ENCODE measurements at places on chromosomes 7 and 10.

DNA sequence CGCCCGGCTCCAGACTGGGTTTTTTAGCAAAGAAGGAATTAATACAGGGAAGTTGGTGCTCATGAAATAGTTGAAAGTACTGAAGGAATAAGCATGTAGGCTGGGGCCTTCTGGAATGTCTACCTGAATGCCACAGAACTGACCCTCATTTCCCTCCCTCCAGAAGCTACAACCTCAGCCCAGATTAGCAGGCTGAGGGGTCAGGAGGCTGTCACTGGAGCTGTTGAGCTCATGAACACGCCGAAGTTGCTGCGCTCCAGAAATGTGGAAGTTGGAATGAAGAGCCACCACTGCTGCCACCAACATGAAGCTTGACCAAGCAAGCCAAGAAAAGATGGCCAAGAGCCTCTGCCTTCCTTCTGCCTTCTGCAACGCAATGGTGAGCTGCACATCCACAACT lies 52.2 kb upstream of the KMT2E start:
- DNase-seq, result no peak

DNA sequence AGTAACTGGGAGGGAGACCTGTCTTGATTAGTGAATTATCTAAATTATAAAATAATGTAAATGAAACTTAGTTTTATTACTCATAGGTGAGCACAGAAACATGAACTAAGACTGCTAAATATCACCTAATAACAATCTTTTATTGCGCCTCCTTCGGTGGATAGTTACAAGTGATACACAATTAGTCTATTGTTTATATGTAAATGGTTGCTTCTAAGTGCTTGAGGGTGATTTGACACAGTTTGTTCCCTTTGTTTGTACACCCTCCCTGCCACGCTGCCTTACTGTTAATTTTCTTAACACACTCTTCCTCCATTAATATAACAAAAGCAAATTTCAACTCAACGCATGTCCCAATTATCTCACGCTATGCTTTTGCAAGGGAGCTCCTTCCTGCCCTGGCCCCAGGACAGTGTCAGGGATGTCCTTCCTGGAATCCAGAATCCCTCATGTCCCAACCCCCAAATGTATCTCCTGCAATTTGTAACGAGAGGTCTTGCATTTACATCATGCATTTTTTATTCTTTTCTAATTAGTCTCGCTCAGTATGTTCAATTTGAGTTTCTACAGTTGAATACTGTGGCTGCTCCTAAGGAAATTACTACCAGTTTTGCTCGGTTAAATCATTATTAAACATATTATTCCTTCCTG lies 4.2 kb downstream of the NPSR1 start:
- DNase-seq, result no peak

- no peak for DNase-seq
These were observed 76.9 kb upstream of the RET start for GRCh38 chr10:43000021-43000411.

GRCh38 chr10:69101451-69102095 lies 13.7 kb downstream of the SRGN start:
- no peak for DNase-seq

GRCh38 chr7:39428221-39428620 lies 138.0 kb upstream of the YAE1 start:
- no peak for DNase-seq

DNA sequence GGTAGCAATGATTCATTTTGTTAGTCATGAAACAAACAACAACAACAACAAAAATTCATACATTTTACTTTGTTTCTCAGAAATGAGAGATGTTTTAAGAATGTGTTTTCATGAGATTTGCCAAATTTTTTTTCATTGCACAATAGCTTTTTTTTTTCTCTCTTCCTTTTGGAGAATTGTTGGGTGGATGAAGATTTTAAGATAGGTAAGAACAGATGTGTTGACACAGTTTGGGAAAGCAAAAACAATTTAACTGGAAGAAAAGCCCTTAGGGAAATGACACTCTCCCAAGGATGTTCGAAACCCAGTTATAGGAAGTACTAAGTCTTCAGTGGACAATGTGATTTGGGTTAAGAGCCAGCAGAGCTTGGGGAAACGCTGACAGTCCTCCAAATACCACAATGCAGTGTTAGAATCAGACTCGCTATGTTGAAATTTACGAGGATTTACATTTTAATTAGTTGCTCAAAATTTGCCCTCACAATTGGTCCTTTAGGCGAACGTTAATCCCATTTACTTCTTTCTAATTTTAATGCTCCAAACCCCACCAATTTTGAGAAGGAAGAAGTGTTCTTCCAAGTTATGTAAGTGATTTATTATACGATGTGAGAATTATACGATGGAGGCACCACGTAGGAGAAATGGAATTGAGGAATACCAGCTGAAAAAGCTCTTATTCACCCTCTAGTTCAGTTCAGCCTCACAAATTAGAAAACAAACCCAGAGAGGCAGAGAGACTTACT lies 61.2 kb downstream of the HHEX start:
- DNase-seq, result no peak

DNA sequence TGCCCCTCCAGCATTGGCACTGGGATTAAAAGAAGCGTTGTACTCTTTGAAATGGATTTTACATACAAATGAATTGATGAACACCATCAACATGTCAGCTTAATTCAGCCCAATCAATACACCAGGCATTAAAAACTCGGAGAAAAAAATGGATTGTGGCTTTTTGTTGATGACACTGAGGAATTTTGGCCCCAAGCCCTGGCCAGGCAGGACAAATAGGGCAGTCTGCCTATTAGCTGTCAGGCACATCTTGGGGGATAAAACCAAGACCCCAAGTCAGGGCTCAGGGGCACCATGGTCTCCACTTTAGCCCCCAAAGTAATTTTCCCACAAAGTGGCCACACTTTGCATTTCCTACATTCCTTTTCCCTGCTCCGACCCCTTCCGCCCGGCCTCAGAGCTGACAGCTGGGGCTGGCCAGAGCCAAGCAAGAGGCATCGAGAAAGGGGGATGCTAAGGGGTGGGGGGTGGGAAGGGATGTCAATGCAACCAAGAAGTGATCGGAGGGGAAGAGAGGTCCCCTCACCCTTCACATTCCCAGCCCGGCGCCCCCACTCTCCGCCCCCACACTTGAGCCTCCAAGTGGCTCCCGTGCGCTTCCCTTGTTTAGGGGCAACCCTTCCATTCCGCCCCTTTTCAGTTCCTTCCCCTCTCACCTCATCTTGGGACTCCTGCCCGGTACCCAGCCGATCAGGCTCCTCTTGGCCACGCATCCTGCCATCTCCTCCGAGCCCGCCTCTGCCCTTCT lies 711 bp downstream of the HIP1 start:
- no peak for DNase-seq

DNA sequence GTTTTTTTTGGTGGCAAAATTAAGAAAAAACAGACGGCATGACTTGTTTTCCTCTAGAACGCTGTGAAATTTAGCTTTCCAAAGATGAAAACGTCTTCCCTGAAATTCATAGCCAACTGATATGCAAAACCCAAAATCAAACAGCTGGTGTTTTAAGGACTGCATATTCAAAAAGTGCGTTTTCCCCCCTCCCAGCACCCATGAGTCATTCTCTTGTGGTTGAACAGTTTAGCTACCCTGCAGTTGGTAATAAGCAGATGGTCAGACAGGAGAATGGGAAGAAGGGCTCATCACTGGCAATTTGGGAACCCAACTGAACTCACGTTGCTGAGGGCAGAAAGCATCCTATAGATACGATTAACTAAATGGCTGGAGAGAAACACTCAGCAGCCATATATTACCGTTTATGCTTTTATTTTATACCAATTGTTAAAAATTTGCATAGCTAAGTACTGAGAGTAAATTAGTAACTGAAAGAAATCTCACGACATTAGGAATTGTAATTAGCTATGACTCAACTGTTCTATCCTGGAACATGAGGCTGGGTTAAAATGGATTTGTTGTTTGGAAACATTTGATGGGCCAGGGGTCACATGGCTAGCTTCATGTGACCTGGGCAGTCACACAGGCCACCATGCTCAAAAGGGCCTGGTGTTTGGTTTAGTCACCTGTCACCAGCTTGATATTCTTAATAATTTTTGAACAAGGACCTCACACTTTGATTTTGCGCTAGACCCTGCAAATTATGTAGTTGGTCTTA lies 343.1 kb downstream of the PHTF2 start:
- DNase-seq, result no peak

GRCh38 chr10:110841767-110842267 lies 29.9 kb upstream of the PDCD4 start:
- no peak for DNase-seq

- no peak for DNase-seq
These were observed 26.6 kb upstream of the R3HCC1L start for GRCh38 chr10:98107644-98108430.

DNA sequence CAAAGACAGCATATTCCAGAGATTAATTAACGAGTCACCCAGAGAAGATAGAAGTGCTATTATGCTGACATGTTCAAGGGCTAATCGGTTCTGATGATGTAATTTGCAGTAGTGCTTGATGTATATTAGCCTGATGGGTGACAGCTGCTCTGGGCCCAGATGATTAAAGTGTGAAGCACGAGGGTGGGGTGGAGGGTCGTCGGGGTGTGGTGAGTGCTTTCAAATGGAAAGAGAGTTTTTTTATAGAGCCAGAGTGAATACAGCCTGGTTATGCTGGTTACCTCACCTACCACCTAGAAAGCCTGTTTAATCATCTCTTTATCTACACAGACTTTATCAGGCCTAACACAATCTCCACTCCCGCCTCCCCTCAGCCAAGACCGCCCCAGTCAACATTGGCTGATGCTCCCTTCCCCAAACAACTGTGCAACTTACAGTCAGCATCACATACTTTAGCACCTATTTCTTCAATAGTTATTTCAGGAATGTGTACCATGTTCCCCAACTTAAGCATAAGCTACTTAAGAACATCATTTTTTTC lies 11.5 kb upstream of the STN1 start:
- DNase-seq, result no peak

GRCh38 chr7:151805191-151805590 lies 71.7 kb downstream of the PRKAG2 start:
- no peak for DNase-seq

DNA sequence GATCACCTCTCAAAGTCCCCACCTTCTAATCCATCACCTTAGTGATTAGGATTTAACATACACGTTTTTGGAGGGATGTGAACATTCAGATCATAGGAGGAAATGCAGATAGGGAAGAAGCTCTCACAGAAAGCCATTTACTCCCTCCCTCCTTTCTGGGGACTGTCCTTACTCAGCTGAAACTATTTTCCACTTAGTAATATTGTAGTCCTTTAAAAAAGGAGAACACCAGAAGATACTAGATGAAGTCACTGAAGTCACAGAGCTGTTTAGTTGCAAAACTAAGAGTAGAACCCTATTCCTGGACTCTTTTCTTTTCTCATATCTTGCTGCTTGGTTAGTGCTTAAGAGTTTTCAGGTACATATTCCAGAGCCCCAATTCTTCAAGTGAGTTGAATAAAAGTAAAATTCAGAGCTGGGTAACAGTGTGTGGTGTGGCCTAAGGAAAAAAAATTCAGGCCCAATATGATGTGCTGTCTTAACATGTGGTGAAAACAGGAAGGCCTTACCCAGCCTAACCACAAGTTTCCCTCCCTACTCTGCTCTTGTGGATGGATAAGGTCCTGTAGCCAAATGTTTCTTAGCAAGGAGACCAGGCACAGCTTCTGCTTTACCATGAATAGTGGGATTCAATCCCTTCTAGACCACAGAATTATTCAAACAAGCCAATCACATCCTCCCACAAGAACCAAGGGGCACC lies 135.7 kb downstream of the INHBA start:
- no peak for DNase-seq

DNA sequence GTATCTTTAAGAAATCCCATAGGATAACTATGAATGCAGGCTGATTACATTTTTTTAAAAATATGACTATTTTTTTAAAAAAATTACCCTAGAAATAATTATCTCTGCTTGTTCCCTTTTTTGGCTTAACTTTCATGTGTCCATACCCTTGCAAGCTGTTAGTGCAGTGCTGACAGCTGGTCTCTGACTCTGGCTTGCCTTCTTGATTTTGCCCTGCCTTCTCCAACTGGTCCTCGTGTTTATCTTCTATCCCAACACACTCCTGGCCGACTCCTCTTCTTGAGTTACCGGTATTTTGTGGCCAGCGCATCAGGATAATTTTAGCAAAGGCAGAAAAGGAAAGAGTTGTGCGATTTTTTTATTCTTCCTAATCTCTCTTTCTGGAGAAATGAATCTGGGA lies 111.7 kb upstream of the STARD3NL start:
- DNase-seq, result no peak
